ENCODE measurements at places on chromosomes 4 and X.

- DNase-seq = peak; percentile 92
Observed at GRCh38 chrX:47361538-47362511, 8.6 kb upstream of the ZNF157 start.

DNA sequence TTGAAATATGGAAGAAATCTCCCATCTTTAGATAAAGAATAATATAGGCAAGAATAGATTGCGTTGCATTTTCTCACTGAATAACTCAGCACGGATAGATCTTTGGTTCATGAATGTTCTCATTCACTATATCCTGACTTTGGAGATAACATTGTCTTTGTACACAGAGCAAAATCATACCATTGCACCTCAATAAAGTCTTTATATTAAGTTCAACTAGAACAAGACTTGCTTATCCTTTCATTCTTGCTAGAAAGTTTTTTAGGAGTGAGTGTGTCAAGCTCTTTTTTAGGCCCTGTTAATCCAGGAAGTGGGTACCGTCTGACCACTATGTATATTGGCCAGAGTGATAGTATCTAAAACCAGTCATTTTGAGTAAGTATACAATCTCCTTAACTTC, 658.7 kb downstream of the FSTL5 start:
- no peak for DNase-seq

- no peak for DNase-seq
Observed at GRCh38 chr4:9988363-9988749, 32.9 kb downstream of the SLC2A9 start.

DNA sequence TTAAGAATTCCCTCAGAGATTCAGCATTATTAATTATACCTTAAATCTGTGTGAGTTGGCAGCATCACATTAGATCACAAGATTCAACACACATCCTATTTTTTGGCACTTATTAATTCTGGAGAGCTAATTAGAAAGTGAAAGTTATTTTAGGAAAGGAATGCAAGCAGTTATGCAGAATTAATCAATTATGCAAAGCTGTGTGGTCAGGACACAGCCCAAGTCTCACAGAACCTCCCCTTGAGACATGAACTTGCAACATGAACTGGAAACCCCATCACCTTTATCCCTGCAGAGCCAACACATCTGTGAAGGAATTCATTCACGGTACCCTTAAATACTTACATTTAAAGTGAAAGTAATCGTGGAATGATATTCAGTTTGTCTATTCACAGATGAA, 80.5 kb downstream of the TSPAN5 start:
- DNase-seq = no peak

DNA sequence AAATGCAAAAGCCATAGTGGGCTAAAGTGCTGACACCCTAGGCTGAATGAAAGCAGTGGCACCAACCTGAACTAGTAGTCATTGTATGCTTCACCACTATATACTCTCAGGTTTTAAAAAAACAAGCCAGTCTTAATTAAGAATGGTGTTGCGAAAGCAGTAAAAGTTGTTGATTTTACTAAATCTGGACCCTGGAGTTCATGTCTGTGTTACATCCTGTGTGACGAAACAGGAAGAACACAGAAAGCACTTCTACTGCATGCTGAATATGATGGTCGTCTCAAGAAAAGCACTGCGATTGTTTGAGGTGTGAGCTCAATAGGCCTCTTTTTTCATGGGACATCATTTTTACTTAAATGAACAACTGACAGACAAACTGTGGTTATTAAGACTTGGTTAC, 24.2 kb upstream of the GDPD2 start:
- no peak for DNase-seq

- no peak for DNase-seq
Observed at GRCh38 chr4:78880874-78881492, 58.3 kb downstream of the PAQR3 start.

DNA sequence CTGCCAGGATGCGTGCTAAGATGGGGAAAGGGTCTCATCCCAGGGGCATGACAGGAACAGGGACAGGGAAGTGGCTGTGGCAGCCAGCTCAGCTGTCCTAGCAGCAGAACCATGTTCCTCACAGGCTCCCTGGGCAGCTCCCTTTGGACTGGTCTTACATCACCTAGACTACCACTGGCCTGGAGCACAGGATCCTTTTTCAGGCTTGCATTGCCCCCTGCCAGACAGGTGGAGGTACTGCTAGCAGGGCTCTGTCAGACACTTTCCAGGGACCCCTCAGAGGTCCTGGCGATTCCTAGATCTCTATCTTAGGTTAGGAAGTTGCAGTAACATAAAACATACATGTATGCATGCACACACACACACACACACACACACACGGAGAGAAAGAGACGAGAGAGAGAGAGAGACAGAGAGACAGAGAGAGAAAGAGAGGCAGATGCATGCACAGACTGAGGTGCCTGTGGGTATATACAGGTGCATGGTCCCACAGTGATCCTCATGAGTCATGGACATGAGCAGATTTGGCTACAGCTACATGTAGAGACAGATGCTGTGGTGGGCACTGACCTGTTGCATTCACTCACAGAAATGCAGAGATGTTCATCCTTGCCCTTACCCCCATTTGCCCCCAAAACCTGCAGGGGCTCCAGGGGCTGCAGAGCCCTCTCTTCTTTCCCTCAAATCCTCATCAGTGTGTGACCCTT, 63.6 kb downstream of the STARD8 start:
- DNase-seq = peak; percentile 65

DNA sequence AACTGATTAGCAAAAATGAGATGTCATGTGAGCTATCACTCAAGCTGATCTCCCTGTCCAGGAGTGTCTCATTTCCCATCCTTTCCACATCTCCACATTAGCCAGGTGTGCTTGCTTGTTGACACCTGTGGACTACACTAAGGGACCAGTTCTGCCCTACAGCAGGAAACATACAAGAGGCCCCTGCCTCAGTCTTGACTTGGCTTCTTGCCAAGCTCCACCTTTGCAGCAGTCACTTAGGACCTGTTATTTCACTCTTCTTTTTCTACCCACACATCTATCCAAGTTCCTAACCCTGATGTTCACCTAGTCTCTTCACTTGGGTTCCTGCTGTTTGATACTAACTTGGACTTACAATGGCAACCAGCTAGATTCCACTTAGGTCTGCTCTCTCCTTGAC, 13.2 kb downstream of the FRMD7 start:
- no peak for DNase-seq

DNA sequence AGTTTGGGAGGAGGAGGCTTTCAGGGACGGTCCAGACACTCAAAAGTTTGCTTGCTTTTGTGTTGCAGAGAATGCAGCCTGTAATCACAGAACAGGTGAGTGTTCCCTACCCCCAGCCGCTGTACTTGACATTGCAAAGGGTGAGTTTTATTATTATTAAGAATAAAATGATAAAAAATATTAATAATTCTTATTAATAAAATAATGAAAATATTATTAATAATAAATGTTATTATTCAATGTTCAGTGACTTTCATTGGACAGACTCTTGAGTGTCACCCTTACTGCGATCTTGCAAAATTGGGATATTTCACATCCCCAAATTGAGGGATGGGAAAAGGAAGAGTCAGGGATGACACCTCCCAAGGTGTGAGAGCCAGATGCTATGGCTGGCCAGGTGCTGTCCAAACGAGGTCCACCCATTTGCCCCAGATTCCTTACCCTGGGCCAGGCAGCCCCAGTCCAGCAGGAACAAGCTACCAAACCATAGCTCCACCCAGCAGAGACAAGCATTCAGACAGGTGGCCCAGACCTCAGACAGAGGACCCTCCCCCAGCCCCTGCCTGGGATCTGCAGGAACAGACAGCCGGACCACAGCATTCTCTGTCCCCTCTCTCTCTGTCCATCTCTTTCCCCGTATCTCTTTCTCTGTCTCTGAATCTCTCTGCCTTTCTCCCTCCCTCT, 22.4 kb downstream of the IL3RA start:
- no peak for DNase-seq

GRCh38 chrX:56228914-56229313, 3.2 kb upstream of the KLF8 start:
- DNase-seq = no peak

GRCh38 chr4:69909195-69909594, 21.7 kb upstream of the CSN1S1 start:
- DNase-seq = no peak

DNA sequence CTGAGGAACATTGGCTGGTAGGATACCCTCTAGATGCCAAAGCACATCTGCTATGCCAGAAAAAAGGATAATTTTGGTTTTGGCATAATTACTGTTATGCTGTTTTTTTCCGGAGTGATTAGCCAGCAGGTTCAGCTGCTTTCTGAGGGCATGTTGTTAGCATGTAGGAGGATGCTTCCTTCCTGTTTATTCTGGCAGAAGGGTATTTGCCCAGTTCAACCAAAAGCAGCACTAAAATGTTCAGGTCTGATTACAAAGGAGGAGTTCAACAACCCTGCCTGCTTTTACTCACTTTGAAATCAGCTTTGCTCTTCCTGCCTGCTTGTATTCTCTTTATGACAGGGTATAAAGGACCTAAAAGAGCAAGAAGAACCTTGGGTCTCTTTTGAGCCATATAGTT, 21.9 kb downstream of the ERCC6L start:
- no peak for DNase-seq

GRCh38 chrX:136031626-136032025, 46.4 kb downstream of the SLC9A6 start:
- no peak for DNase-seq

GRCh38 chr4:25970226-25970675, 56.2 kb downstream of the SMIM20 start:
- DNase-seq = no peak

DNA sequence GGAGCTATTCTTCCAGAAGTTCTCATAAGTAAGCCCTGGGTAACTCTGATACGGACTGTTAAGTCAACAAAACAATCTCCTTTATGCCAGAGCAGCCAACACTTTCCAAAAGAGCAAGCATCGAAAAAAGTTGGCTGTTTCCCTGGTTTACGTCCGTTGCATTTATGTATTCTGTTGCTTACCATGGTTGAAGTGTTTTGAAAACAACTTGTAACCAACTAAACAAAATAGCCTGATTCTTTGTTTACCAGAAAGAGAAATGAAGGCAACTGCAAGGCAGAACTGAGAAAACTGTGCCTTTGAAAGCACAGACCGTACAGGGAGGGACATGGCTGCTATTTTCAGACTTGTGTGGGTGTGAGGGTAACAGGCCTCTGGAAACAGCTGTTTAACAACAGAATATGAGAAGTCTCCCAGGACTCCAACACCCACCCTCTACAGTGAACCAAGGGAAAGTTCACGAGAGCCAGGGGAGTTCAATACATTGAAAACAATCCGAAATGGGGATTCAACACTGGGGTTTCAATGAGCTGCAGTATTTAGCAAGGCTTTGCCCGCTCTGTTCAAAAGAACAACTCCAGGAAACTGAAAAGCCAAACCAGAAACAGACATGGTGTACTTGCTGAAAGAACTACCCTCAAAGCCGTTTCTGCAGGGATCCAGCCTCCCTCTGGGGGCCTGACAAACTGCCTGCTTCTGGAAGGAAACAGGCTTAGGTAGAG, 95.8 kb upstream of the EGFL6 start:
- DNase-seq = no peak

- no peak for DNase-seq
Observed at GRCh38 chr4:21571100-21571499, 377.5 kb downstream of the KCNIP4 start.

DNA sequence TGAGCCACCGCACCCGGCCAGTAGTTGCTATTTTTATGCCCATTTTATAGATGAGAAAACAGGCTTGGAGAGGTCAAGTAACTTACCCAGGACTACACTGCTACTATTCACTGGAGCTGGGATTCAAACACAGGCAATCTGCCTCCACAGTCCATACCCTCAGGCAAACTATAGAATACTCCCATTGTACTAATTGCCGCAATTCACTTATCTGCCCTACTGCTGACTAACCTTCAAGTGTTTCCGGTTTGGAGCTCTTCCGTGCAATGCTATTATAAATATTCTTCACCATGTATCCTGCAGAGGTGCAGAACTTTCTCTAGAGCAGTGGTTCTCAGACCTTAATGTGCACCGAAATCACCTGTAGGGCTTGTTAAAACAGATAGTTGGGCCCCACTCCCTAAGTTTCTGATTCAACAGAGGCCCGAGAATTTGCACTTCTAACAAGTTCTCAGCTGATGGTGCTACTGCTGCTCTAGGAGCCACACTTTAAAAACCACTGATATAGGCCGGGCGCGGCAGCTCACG, 1.9 kb upstream of the G3BP2 start:
- DNase-seq = no peak

DNA sequence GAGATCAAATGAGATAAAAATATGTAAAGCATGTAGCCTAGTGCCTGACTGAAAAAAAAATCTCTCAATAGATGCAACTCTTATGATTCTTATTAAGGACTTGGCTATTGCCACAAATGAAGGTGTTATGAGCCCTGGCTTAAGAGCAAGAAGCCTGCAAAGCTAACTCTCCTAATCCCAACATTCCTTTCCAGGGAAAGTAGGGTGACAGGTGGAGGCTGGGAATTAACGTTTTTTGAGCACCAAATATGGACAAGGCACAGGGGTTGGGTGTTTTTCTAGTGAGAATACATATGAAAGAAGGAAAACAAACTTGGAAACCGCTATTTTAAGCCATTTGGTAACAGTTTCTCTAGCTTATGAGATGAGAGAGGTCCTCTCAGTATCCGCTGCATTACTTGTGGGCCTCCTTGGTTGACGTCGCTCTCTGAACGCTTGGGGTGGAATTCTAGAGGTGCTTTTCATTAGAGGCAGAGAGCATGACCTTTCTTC, 2.4 kb downstream of the RHOH start:
- DNase-seq = no peak

DNA sequence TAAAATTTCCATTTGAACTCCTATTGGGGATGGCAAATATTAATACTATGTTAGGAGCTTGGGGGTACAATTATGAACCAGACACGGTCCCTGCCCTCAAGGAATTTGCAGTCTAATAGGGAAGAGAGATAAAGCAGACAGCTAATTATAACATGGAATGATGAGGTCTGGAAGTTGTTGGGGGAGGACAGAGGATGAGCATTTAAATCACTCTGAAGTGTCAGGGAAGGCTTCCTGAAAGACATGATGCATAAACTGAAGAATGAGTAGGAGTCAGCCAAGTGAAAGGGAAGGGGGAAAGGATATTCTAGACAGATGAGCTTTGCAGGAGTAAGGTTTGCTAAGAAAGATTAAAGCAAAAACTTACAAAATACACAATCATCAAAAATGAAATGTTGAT, 15.9 kb downstream of the PLAC1 start:
- no peak for DNase-seq

- DNase-seq = peak; percentile 28
Observed at GRCh38 chr4:38868059-38868960, 704 bp downstream of the FAM114A1 start.

DNA sequence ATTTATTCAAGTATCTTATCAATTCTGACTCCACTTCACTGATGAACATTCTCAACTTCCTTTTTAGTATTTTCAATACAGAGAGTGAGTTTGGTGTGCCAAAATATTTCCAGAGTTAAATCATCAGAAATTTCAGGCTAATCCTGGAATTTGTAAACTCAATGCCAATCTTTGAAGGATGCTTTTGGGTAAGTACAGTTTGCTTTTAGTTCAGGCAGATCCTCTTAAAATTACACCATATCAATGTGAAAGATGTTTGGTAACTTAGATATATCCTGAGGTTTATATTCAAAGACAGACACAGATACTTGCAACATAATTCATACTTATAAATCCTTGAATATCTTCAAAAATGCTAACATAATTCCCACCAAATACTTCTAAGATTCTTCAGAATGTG, 76.0 kb upstream of the FAM47B start:
- no peak for DNase-seq
